ENCODE measurements at places on chromosomes 3 and 15.

DNA sequence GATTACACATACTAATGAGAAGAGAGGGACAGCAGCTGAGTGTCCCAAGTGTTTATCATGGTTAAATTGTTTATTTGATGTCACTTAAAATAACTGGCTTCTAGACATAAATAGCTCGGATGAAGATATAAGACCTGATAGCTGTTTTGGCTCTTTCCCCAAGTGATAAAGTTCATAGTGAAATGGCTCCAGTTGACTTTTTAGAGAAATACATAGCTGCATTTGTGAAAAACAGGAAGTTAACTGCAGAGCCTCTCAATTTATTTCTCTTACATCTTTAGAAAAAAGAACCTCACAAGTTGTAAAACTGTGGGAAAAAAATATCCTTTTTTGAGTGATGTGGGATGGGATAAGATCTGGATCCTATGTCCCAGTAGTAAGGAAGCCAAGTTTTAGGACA lies 332.9 kb upstream of the RASGRP1 start:
- DNase-seq, result no peak

DNA sequence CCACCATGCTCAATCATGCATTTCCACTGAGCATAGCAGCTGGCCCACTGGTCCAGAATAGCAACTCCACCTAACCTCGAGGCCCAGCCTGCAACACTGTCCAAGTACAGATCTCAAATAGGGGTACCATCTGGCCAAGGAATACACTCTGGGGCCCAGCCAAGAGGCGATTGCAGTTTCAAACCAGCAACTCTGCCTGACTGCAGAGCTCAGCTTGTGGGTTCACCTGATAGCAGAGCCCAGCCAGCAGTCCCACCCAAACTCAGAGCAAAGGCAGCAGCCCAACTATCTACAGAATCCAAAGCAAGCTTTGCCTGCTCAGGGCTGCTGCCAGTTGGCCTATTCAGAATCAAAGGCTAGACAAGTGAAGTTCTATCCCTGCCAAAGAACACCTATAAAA lies 30.5 kb downstream of the POLQ start:
- no peak for DNase-seq

DNA sequence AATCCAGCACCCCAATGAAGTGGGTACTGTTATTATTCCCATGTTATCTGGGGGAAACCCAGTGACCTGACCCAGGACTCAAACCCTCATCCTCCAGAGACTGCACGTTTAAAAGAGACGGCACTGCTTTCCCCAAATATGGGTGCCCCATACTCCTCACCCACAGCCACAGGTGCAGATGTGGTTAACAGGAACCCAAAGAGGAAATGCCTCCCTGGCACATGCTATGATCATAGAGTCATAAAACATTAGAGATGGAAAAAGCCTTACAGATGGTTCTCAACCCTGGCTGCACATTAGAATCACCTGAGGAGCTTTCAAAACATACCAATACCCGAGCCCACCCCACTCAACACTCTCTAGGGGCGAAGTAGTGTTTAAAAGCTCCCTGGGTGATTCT lies 111.5 kb downstream of the SEMA5B start:
- DNase-seq, result no peak

GRCh38 chr15:100713163-100713867 lies 110.9 kb downstream of the ASB7 start:
- no peak for DNase-seq

DNA sequence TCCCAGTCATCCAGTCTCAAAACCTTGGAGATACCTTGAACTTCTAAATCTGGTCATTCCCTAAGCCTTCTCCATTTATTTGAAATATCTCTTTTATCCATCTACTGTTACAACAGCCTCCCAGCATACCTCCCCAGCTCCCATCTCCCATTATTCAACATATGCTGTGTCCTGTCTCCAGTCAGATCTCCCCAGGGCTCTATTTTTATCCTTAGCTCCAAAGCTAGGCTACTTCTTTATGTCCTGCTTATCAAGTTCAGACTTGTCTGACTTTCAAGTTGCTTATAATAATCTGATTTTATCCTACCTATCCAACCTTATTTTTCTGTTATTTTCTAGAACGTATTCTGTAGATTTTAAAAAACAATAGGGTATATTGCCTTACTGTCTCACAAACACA lies 44.2 kb downstream of the IQGAP1 start:
- DNase-seq, result no peak

- no peak for DNase-seq
Measured at GRCh38 chr15:95973566-95974256, 356.8 kb upstream of the NR2F2 start.

- no peak for DNase-seq
Measured at GRCh38 chr15:49215768-49216739, 46.0 kb downstream of the GALK2 start.

DNA sequence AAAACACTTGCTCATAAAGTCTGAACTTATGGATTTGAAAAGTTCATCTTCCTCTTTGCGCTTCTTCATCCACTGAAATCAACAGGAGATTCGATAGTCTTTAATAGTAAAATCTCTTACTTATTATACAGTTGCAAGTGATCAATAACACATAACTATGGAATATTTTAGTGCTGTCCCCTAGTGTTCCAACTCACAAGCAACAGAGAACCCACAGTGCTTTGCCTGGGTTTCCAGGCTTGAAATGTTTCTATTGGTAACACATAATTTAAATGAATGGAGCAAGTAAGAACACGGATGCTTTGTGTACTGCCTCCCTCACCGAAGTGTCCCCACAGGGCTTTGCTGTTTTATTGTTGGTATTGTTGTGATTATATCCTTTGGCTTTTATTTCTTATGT lies 93.5 kb downstream of the WDR72 start:
- no peak for DNase-seq

GRCh38 chr15:85847031-85847430 lies 52.3 kb upstream of the KLHL25 start:
- DNase-seq, result no peak

- no peak for DNase-seq
Measured at GRCh38 chr15:77712438-77712837, 79.7 kb upstream of the LINGO1 start.

DNA sequence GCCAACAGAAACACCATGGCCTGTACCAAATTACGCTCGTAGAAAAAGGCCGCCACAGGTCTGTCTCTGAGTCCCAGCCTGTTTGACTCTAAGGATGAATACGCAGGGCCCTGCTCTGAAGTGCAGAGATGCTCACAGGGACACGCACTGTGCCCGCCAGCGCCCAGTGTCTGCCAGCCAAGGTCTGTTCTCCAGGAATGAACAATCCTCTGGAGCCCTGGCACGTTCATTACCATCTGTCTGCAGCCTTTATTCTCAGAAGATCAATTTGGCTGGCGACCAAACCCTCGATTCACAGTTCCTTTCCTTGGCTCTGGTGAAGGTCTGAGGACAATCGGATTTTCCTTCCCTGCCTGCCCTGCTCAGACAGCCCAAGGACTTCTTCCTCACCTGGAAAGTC lies 66.3 kb downstream of the NIPA2 start:
- DNase-seq, result no peak

DNA sequence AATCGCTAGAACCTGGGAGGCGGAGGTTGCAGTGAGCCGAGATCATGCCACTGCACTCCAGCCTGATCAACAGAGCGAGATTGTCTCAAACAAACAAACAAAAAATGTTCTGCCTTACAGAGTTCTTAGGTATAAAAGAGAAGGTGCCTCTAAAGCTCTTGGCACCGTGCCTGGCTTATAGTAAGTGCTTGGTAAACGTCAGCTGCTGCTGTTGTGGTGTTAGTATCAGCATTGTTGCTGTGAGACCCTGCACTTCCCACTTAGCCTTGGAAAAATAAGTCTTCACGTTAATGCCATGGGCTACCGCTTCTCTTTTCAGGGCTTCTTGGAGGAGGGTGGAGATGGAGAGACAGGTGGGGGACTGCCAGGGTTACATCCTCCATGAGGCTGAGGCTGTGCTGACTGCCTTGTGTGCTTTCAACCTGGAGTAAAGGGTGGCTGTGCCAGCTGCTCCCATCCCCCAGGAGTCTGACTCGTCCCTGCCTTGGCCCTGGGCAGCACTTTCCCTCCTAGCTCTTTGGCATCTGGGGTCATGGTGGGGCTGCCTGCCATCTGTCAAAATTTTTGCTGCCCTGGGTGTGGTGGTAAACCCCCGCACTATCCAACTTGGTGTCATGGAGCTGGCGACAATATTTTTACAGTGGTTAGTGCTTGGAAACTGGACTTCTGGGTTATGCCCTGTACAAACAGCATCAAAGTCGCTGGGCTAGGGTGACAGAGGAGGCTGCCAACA lies 17.8 kb downstream of the FLNB start:
- DNase-seq, result no peak

DNA sequence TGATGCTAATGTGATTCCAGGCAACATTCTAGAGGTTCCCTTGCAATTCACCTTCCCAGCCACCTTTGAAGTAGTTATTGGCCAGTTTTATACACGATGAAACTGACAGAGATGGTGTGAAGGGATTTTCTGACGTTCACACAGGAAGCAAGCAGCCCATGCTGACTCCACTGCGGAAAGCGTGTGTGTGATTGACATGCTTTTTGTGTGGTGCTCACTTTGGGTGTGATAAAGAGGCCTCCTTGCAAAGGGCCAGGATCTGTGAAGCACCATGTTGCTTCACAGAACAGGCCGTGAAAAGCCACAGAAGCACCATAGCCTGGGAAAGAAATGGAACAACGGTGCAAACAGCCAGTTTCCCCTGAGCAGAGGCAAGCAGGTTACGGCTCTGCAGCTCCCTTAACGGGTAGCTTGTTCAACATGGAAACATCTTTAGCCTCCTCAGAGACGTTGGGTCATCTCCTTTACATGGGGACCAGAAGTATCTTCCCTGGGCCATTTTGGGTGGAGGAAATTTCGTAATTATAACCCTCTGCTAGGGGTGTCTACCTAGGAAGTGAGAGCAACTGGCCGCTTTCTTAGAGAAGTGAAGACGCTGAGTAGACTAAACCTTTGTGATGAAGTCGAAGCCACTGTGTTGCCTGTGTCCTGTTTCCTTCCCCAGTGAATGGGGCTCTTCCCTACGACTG lies 108.5 kb downstream of the APBA2 start:
- no peak for DNase-seq

- no peak for DNase-seq
Measured at GRCh38 chr3:72261566-72262564, 476.9 kb upstream of the PROK2 start.

- no peak for DNase-seq
Measured at GRCh38 chr15:39499042-39499441, 81.8 kb upstream of the THBS1 start.

- DNase-seq, result no peak
Measured at GRCh38 chr3:71579935-71580406, 3.6 kb downstream of the FOXP1 start.

GRCh38 chr3:157117875-157118654 lies 41.9 kb downstream of the CCNL1 start:
- no peak for DNase-seq

- no peak for DNase-seq
Measured at GRCh38 chr15:25422021-25422420, 16.8 kb downstream of the UBE3A start.

DNA sequence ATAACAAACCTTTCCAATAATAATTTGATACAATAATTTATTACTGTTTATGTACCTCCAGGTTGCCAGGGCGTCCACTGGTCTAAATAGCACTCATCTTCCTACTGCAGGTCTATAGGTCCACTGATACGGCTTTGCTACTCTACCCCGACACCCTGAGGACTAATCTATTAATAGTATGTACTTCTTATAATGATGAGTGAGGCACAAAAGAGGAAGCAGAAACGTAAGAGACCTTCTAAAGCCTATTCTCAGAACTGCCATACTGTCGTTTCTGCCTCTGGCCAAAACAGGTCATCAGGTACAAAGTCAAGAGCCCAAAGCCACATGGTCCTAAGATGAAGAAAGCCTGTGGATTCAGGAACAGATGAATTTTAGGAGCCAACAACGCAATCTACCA lies 163.2 kb upstream of the GRM7 start:
- no peak for DNase-seq

DNA sequence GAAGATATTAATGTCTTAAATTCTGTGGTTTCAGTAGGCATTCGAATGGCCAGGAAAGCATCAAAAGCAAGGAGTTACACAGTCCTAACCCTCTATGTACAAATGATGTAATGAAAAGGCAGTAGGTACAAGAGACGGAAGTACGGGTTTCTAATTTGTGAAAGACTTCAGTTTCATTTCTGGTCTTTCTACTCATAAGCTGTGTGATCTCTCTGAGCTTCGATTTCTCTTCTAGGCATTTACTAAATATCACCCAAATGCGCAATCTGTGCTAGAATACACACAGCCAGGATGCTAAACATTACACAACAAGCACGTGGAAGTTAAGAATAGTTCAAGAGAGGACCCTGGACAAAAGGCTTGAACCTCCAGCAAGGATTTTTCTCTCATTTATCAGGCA lies 17.9 kb upstream of the STIMATE start:
- DNase-seq, result no peak

GRCh38 chr3:51568996-51569395 lies 30.5 kb downstream of the RAD54L2 start:
- no peak for DNase-seq

GRCh38 chr3:79258479-79258878 lies 509.3 kb downstream of the ROBO1 start:
- DNase-seq, result no peak

DNA sequence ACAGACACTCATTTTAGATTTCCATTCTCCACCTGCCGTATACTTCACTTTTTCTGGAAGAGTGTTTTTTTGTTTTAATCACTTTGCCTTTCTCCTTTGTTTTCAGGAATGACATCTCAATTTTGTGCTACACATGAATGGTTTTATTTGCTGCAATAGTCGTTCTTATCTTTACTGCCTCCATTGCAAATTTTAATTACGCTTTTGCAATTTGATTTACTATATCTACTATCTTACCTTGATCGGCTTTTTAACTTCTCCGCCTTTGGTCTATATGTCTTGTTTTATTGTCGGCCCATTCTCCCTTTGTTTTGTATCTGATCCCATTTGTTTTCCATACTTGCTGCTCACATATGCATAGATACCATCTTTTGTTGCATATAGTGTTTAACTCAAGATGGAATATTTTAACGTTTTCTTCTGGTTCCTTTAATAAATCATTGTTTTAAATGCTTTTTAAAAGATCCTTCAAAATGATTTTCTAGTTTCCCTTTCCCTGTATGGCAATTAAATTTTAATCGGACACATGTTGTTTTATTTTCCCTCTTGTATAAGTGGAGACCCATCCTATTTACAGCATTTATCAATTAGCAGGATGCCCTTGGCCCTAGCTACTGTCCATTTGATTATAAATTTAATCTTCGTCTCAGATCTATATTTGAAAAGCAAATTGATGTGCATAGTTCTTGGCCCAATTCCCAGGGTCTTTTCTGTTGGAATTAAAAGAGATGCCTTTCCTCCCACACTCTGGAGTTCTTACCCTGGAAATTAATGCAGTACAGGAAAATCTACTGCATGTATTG lies 97.2 kb upstream of the CNTN4 start:
- DNase-seq, result no peak

DNA sequence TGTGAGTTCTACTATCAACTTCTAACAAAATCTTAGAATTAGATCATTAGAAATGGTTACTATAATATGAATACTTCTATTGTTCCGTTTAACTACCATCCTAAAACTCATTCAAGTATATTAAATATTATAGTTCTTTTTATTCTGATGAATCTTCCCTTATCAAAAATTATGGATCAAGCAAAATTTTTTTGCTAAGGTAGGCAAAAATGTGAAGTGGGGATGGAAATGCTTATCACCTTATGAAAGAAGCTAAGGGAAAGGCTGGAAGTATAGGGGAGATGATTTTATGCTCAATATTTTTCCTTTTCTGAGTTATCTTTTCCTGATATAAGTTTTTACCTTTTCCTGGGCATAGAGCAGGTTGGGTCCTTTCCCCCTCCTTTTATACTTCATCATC lies 40.7 kb upstream of the CCDC39 start:
- DNase-seq, result no peak
